ENCODE measurements at places on chromosomes 3 and 15.
A peak's percentile ranks its signal among the peaks of the same experiment; 100 is the strongest.

GRCh38 chr3:52339612-52340011 lies 23.5 kb downstream of the DNAH1 start:
- peak; percentile 49 for DNase-seq

DNA sequence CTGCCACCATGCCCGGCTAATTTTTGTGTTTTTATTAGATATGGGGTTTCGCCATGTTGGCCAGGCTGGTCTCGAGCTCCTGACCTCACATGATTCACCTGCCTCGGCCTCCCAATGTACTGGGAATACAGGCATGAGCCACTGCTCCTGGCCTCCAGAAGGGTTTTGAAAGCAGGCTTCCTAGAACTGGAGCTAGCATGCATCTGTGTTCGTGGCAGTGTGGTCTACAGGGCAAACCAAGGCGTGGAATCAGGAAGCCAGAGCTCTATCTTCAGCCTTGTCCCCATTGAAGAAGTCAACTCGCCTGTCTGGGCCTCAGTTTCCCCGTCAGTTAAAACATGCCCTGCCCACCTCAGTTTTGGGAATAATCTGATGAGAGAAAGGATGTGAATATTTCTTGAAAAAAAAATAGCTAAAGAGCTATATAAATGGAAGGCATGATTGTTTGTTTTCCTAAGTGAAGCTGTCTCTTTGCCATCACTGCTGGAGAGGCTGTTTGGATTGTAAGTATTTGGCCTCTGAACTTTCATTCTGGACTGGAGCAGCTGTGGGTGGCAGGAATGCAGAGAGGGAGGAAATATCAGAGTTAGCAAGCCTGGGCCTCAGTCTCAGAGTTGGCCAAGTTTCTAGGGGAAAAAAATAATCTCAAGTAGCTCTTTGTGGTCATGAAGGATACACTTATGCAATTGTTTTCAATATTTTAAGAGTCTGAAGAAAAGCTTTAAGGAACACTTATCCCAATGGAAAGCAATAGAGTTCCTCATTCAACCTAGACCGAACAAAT lies 36.5 kb upstream of the UACA start:
- no peak for DNase-seq

DNA sequence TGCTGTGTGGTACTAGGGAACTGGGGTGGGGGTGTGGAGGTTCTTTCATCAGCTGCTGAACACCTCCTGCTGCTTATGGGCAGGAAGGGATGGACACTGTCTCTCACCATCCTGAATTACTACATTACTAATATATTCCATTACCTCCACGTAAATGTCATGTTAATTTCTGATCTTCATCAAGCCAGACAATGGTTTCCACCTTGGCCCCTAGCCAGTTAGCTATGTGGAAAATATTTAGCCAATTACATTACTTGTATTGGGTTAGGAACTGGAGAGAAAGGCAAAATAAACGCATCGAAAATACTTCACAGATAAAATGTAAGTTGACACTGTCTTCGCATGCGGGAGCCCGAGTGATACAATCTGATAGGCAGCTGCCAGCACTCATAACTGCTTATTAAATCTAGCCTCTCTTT lies 95.1 kb downstream of the FOXP1 start:
- no peak for DNase-seq

- DNase-seq = no peak
Observed at GRCh38 chr3:14510838-14511622, 29.1 kb downstream of the GRIP2 start.

DNA sequence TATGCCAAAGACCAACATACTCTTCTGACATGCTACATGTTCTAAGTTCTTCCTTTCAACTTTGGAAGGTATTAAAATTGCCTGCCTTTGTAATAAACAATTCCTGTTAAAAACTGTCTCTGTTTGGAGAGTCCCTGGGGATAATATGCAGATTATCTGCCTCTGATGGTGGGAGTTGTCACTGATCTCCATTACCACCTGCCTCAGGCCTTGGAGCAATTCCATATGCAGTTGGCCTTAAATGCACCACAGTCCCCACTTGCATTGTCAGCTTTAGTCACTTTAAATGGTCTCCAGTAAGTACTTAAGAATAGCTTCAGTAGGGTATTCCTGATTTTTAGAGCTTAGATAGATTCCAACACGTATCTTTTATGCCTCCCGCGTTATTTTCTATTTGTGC lies 121.1 kb upstream of the GOLIM4 start:
- DNase-seq = no peak

- DNase-seq = no peak
Observed at GRCh38 chr3:19183584-19183983, 35.3 kb downstream of the KCNH8 start.

- no peak for DNase-seq
Observed at GRCh38 chr15:90909976-90910375, 6.9 kb downstream of the MAN2A2 start.

GRCh38 chr3:5498981-5499380 lies 311.5 kb downstream of the EDEM1 start:
- DNase-seq = no peak

- DNase-seq = no peak
Observed at GRCh38 chr3:101936419-101937356, 87.4 kb downstream of the NFKBIZ start.

DNA sequence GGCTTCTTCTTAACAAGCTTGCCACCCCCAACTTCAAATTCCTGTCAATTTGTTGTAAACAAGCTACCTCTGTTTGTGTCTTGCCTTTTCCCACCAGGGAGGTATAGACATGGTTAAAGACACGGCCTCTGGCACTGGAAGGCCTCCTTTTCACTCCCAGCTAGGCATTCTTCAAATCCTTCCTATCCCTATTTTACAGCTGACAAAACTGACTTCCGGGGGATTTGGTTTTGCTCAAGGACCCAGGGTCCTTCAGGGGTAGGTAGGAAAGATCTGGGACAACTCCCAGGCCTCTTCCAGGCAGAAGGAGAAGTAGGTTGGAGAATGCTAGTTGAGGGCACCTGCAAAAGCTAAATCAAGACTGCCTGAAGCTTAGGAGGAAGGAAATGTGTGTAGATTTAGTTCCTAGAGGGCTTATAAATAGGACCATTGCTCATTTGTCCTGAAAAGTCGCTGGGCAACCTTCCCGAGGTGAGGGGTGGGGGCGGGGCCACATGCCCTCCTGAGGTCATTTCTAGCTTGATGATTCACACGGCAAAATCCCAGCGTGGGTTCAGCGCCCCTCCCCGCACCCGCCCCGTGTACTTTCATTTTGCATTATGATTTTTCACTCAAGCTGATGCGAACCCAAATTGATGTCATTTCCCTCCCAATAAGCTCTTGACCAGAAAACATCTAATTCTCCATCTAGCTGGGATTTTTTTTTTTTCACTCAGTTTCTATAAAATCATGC lies 365.5 kb downstream of the SHQ1 start:
- DNase-seq = no peak

- no peak for DNase-seq
Observed at GRCh38 chr3:217099-217813, 20.7 kb downstream of the CHL1 start.

- DNase-seq = no peak
Observed at GRCh38 chr3:170869645-170870593, at the start of gene RPL22L1. TSS of gene RPL22L1 (minus strand) at chr3:170870195. CDS start at chr3:170870167, 28 bp downstream.

DNA sequence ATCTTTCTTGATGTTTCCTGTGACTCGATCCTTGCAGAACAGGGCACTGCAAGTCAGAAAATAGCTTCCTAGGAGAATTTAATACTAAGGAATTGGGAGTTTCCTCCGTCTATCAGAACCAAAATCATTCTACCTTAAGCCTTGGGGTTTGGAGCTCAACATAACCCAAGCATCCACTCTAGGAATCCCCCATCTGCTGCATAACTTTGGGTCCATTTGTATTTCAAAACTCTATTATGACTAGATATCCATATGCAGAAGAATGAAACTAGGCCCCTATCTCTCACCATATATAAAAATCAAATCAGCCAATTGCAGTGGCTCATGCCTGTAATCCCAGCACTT lies 61.7 kb upstream of the AKAP13 start:
- no peak for DNase-seq

- DNase-seq = peak; percentile 40
Observed at GRCh38 chr3:60047426-60048200, 997.8 kb upstream of the CFAP20DC start.

- no peak for DNase-seq
Observed at GRCh38 chr3:38598791-38599190, 50.7 kb downstream of the SCN5A start.

GRCh38 chr15:94844538-94845389 lies 613.4 kb downstream of the MCTP2 start:
- DNase-seq = no peak

DNA sequence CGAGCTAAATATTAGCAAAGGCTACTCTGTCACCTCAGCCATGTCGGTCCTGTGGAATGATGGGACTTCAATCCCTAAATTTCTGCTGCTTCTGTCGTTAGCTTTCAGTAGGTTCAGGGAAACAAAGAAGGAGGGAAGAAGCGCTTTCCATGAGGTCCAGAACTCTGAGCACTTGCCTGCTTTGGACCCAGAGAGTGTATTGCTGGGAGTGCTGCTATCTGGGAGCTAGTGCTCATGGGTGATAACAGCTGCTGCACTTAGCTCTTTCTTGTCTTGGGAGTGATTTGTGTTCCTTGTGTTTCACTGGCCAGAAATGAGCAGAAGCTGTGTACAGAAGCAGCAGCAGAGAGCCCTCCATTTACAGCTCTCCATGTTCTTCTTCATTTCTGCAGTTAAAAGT lies 369.8 kb downstream of the DIPK2A start:
- no peak for DNase-seq

DNA sequence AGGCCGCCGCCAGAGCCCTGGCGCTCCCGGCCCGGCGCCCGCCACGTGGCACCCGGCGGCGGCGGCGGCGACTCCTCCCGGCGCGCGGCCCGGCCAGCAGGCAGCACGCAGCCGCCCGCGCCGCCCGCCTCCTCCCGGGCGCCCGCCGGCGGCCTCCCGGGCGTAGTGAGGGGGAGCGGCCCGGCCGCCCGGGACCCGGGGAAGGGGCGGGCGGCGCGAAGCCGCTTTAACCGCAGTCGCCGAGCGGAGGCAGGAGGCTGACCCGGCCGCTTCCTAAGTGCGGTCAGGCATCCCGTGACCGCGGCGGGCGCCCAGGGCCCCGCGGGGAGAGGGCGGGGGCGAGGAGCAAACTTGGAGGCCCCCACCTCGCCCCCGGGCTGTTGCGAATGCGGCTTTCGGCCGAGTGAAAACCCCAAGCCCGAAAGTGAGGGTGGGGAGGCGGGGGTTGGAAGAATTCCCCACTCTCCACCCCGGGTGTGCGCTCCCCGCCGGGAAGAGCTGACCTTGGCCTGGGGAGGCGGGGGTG lies 1.7 kb upstream of the HES1 start:
- peak; percentile 62 for DNase-seq

DNA sequence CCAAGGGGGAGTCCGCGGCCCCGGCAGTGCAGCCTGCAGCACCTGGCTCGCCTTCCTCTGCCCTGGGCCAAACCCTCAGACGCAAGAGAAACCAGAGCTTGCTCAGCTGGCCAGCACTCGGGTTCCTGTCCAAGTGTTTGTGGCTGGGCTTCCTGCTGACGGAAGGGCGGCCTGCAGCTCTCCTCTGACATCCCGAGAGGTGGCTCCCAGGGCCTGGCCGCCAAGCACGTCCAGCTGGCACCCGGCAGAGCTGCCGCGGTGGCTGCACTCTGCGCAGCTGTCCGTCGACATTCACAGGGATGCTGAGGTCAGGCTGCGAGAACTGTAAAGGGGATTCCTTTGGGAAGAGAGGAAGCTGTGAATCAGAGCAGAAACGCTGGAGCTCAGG lies 85.6 kb downstream of the CPN2 start:
- DNase-seq = no peak

DNA sequence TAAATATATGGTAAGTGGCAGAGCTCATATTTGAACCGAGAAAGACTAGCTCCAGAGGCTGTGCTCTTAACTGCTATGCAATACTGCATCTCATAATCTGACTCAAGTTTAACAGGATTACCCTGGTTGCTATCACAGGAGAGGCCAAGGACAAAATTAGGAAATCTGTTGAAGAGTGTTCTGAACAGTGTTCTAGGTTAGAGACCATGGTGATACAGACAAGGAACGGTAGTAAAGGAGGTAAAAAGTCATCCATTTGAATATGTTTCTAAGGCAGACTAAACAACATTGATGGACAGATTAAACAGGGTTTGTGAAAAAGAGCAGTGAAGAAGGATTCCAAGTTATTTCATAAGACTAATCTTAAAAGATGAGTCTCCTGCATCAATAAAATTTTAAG lies 22.1 kb downstream of the PLOD2 start:
- no peak for DNase-seq

GRCh38 chr15:31101262-31102038 lies at the start of gene TRPM1:
TSS of gene TRPM1 (minus strand) at chr15:31101725. CDS start at chr15:31081355, 20,370 bp downstream.
- DNase-seq = no peak

GRCh38 chr3:134609821-134610431 lies 40.9 kb downstream of the KY start:
- no peak for DNase-seq

- no peak for DNase-seq
Observed at GRCh38 chr15:45128971-45129639, 574 bp downstream of the DUOXA1 start.

GRCh38 chr3:177149106-177149505 lies 48.2 kb downstream of the TBL1XR1 start:
- DNase-seq = no peak

DNA sequence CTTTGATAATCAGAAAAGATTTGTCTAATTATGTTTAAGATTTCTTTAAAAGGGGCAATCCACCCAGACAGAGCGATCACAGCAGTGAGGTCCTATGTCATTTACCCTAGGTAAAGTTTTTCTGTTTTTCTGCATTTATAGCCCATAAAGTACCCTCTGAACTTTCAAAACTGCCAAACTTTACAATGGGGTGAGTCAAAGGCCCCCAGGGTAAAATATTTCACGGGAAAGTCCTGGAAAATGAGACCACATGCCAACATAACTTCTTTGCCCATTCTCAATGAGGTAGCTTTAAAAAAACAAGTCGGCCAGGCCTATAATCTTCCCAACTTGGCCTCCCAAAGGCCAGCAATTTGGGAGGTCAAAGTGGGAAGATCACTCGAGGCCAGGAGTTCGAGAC lies 53.0 kb downstream of the SUCLG2 start:
- no peak for DNase-seq

DNA sequence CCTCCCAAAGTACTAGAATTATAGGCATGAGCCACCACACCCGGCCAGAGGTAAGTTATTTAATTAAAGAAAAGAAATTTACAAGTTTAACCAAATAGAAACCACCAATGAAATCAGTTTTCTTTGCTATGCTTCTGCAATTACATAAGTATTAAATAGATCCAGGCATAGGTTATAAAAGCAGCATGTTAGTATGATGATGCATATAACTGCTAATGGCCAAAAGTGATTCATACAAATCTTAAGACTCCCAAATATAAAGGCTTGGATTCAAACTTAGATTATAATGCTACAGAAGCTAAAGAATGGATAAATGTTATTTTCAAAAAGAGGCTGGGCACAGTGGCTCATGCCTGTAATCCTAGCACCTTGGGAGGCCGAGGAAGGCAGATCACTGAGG lies 32.8 kb upstream of the HDC start:
- no peak for DNase-seq

- DNase-seq = no peak
Observed at GRCh38 chr3:151166161-151166560, 36.9 kb downstream of the GPR171 start.

GRCh38 chr3:24829629-24830229 lies 335.1 kb upstream of the THRB start:
- peak; percentile 48 for DNase-seq

- no peak for DNase-seq
Observed at GRCh38 chr3:151367448-151367847, 17.1 kb downstream of the P2RY12 start.
